ENCODE measurements at places on chromosomes 3 and 15.

DNA sequence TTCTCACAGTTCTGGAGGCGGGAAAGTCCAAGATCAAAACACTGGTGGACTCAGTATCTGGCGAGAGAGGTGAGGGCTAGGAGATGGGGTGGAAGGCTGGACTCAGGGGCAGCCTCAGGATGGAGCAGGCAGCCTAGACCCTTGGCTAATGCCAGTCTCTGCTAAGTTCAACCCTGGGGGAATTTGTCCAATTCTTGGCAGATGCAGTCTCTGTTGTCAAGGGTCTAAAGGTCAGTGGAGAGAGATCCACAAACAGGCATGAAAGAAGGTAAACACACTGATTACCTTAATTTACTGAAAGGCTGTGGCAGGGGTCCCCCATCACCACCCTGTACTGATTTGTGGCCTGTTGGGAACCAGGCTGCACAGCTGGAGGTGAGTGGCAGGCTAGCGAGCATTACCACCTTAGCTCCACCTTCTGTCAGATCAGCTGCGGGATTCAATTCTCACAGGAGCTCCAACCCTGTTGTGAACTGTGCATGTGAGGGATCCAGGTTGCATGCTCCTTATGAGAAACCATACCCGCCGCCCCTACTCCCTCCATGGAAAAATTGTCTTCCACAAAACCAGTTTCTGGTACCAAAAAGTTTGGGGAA is 32.5 kb upstream of the RHCG start:
- no peak for DNase-seq

DNA sequence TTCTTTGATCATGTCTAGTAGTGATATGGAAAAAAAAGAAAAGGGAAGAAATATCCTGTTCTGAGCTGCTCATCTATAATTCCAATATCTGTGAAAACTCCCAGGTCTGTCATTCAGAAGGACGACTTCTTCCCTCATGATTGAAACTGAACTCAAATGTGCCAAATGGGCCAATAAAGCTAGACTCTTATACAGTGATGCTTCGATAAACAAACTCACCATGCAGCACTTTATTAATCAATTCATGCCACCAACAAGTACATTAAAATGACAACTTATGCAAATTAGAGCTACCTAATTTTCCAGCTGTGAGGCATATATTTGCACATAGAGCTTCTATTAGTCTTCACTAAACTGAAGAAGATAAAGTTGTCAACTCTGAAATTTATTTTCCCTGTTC is 15.6 kb upstream of the MYH15 start:
- no peak for DNase-seq

DNA sequence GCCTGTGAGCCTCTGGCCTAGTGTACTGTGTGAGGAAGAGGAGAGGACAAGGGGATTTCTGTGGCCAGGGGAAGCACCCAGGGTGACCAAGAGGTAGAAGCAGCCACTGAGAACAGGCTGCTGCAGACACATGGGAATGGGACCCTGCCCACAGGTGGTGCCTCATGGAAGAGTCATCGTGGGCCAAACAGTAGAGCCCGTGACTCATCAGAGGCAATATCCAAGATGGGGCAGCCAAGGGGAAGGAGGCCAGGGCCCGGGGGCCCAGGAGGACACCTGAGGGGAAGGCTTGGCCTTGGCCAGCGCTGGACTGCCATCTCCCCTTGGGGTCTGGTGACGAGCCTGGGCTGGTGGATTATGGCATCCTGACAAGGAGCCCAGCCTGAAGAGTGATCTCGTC is 275.0 kb upstream of the LYSMD4 start:
- DNase-seq: no peak

GRCh38 chr3:80668600-80669294 is 900.9 kb upstream of the ROBO1 start:
- no peak for DNase-seq

DNA sequence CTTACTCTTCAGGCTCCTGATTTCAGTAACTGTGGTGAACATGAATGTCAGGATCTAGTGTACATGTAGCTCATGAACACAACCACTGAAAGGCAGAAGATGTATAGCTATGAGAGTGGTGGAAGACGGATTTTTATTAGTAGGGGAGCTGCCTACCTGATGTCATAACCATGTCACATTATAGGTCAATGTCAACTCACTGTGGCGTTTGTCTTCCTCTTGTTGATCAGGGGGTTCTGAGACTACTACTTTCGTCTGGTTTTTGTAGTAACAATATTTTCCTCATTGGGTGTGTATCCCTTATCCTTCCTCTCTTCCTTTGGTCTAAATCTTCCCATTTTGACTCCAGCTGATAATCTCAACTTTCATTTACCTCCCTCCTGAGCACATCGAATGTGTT is 7.3 kb downstream of the UNC13C start:
- no peak for DNase-seq

GRCh38 chr3:11969986-11970385 is 34.2 kb upstream of the SYN2 start:
- DNase-seq: no peak

Data from CD4-positive, alpha-beta T cell treated with Interleukin-10 for 1 hour (primary cell).